ENCODE measurements at places on chromosomes 5 and 9. TPM values are rescaled to one million over a fixed set of nuclear protein-coding genes. Genes with fewer than 3 reads are reported as not detected.

EQTN gene
- total RNA-seq, result 1.2 TPM

TRIM7 gene
- total RNA-seq, result 1.1 TPM

ZNF483 gene
- total RNA-seq, result 52.1 TPM

LRRTM2 gene
- total RNA-seq, result 124 TPM

HDHD3 gene
- total RNA-seq, result 27.8 TPM

SPINK1 gene
- not detected for total RNA-seq

ZNF367 gene
- total RNA-seq, result 15.4 TPM

PAEP gene
- total RNA-seq, result not detected

UBTD2 gene
- 64.2 TPM for total RNA-seq

FBXL7 gene
- 19.1 TPM for total RNA-seq

SLC1A1 gene
- 9.8 TPM for total RNA-seq

FGF1 gene
- total RNA-seq, result 3.8 TPM

RANBP17 gene
- 62.1 TPM for total RNA-seq

SPATA31E1 gene
- total RNA-seq, result not detected

PPIC gene
- 31.6 TPM for total RNA-seq

HINT1 gene
- 51.0 TPM for total RNA-seq

KLHL3 gene
- total RNA-seq, result 23.7 TPM

CARTPT gene
- total RNA-seq, result not detected

PLAC8L1 gene
- total RNA-seq, result not detected

OR1J1 gene
- not detected for total RNA-seq

FOXD4L3 gene
- not detected for total RNA-seq

C8G gene
- not detected for total RNA-seq
